CD4-positive, alpha-beta memory T cell (primary cell): ENCODE measurements at places on chromosomes 4 and X.

- no peak for DNase-seq
Observed at GRCh38 chr4:82909326-82909725, 8.8 kb downstream of the THAP9 start.

GRCh38 chr4:5916229-5916628 is 23.3 kb upstream of the CRMP1 start:
- DNase-seq = no peak

DNA sequence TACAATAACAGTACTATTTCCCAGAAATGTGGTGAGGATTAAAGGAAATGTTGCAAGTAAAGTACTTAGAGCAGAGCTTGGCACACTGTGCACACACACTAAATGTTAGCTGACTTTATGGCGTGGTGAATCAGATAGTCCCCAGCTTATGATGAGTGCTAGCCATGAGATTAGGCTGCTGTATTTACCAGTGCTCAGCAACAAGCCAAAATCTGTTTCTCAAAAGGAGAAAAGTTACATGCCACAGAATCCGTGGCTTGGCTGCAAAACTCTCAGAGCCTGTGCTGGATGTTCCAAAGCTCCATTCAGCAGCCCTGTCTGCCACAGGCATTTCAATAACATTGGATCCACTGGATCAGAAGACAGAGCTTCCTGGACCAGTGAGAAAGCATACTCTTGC is 12.8 kb upstream of the STBD1 start:
- DNase-seq = no peak

DNA sequence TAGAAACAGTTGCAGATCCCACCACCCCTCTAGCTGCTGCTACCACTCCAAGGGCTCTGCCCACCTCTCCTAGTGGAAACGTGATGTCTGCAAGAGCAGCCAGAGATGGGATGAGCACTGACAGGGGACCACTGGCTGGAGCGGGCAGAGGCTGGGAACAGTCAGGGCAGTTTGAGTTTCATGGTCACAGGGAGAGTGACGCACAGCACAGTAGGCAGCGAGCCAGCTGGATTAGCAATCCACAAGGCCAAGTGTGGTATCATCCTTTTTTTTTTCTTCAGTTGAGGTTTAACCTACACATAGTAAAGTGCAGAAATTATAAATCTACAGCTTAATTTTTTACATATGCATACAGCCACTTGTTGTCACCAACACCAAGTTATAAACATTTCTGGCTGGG is 6.4 kb upstream of the SCML2 start:
- DNase-seq = no peak

- no peak for DNase-seq
Observed at GRCh38 chr4:24912252-24913118, at the start of gene CCDC149. Gene CCDC149, minus strand, starts transcription at chr4:24913042. Its CDS starts 178 bp downstream, at chr4:24912864.

GRCh38 chr4:7237873-7238272 is 45.5 kb downstream of the SORCS2 start:
- no peak for DNase-seq

DNA sequence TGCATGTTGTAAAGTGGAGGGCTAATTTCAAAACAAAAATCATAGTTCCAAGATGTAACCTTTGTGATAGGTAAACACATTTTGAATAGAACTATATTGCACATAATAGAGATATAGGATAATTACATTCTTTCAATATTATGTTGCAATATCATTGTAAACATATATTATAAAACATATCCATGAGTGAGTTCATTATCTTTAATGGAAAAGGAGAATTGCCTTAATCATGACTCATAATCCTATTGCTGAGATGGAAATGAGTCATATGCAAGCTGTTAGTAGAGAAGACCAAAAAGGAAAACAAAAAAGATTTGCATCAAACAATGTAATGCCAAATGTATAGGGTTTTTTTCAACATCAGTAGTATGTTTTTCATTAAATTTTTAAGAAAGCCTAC is 73.7 kb upstream of the WDR44 start:
- DNase-seq = no peak

- DNase-seq = no peak
Observed at GRCh38 chrX:8254401-8254800, 83.3 kb upstream of the VCX2 start.

GRCh38 chr4:117481742-117482141 is 396.4 kb upstream of the TRAM1L1 start:
- no peak for DNase-seq

GRCh38 chr4:141580523-141580922 is 55.9 kb upstream of the IL15 start:
- DNase-seq = no peak

- no peak for DNase-seq
Observed at GRCh38 chr4:70925899-70926635, 23.9 kb downstream of the MOB1B start.

GRCh38 chr4:38328989-38329729 is 334.8 kb upstream of the KLF3 start:
- DNase-seq = peak; percentile 44

DNA sequence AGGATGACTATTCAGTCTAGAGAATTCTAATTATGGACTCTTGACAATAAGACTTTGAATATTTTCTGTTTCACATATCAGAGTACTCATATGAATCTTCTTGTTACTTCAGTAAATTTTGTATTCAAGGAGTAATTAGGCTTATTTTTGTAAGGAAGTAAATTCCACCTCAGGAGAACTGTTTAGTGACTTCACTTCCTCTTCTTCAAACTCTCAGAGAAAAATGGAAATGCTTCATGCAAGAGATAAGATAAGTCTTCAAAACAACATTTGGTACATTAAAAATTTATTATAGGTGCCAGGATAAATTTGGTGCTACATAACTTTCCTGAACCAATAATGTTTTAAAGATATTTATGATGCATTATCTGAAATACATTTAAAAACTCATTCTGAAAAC is 1421.9 kb downstream of the PCDH7 start:
- DNase-seq = no peak

- no peak for DNase-seq
Observed at GRCh38 chr4:57401586-57401985, 291.4 kb upstream of the IGFBP7 start.

GRCh38 chr4:140018931-140019618 is 134.9 kb downstream of the MAML3 start:
- DNase-seq = no peak

- DNase-seq = no peak
Observed at GRCh38 chr4:155208258-155209054, at the start of gene NPY2R. Gene NPY2R, plus strand, starts transcription at chr4:155208636. Its CDS starts 5,304 bp downstream, at chr4:155213940.
